ENCODE measurements at places on chromosomes 11 and 22.

DNA sequence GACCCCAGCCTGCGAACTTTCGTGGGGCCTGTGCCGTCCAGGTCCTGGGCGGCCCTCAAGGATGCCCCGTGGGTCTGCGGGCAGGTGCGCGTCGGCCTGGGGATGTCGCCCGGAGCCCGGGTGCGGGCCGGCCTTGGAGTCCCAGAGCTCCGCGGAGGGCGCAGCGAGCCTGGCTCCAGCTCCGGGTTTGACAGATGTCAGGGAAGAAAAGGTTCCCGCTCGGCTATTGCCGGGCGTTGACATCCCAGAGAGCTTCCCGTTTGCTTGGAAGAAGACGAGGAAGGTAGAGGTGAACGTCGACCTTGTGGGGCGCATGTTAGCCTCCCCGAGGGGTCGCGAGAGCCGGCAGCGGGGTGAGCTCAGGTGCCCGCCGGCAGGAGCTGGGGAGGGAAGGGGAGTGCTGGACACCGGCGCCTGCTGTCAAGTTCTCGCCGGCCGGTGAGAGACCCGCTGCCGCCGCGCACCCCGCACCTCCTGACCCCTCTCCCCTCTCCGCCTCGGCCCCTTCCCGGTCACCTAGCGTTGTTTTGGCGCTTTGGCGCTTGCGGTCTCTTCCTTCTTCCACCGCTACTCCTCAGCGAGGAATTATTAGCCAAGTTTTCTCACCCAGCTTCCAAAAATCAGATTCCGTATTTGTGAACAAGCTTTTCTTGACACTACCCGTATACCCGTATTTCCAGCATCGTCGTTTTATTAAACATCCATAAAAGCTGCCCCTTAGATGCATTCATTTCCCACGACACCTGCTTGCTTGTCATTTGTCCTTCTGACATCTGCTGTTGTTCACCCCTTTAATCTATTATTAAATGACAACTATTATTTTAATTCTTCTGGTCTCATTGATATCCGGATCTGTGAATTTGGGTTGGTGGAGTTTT lies 1.3 kb downstream of the BMAL1 start:
- DNase-seq: no peak

- DNase-seq: no peak
Measured at GRCh38 chr11:2584434-2584811, 115.4 kb downstream of the KCNQ1OT1 start.

GRCh38 chr11:63907063-63907462 lies 9.9 kb downstream of the RCOR2 start:
- no peak for DNase-seq

GRCh38 chr11:5137014-5137413 lies 1.1 kb downstream of the OR52A5 start:
- no peak for DNase-seq

- no peak for DNase-seq
Measured at GRCh38 chr22:38863531-38864131, 8.4 kb downstream of the CBX6 start.

DNA sequence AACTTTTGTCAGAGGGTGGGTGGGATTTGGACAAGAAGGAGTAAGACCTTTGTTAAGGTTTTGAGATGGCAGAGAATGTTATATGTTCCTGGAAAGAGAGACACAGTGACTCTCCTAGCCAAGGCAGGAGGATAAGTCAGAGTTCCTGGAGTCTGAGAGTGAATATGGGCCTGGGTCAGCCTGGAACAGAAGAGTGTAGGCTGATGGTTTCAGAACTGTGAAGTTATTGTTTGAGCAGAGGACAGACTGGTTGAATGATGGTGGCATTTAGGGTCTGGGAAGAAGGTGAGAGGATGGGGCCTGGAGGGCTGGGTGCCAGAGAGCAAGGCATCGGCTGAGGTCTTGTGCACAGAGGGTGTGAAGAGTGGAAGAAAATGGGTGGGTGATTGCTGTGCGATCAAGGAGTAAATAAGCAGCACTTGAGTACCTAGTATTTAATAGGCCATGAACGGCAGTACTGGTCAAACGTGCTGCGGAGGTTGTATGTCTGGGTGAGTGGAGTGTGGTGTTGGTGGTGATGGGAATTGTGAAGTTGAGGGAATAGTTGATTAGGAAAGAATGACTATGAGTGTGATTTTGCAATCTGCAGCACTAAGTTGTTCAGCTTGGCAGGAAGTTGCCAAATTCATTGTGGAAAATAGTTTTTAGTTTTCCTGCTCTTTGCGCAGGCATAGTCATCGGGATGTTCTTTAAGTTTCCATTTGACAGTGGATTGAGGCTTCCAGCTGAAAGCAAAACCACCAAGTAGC lies 1.8 kb downstream of the PANX1 start:
- no peak for DNase-seq

GRCh38 chr11:64546600-64546999 lies 44.4 kb upstream of the SLC22A12 start:
- no peak for DNase-seq

DNA sequence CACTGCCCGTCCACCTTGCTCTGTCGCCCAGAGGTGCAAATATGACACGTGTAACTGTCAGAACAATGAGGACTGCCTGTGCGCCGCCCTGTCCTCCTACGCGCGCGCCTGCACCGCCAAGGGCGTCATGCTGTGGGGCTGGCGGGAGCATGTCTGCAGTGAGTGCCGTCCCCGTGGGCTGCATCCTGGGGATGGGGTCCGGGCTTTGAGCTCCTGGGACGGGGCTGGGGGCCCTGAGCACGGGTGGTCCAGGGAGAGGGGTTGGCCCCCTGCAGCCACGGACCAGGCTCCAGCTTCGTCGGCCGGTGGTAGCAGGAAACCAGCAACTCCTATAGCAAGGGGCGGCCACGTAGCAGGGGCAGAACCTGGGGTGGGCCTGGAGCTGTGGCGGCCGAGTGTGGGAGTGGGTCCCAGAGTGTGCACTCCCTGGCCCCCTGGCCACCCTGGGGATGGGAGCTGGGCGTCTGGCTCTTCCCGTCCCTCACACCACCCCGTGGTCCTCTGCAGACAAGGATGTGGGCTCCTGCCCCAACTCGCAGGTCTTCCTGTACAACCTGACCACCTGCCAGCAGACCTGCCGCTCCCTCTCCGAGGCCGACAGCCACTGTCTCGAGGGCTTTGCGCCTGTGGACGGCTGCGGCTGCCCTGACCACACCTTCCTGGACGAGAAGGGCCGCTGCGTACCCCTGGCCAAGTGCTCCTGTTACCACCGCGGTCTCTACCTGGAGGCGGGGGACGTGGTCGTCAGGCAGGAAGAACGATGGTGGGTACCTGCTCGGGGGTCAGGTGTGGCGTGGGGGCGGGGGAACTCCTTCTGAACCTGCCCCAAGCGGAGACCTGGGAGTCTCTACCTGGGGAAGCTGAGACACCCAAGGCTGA lies 10.1 kb downstream of the MUC2 start:
- DNase-seq: no peak

- peak; percentile 63 for DNase-seq
Measured at GRCh38 chr11:3157381-3158130, 7.6 kb downstream of the OSBPL5 start.

GRCh38 chr11:129404731-129405130 lies 29.1 kb downstream of the BARX2 start:
- no peak for DNase-seq

DNA sequence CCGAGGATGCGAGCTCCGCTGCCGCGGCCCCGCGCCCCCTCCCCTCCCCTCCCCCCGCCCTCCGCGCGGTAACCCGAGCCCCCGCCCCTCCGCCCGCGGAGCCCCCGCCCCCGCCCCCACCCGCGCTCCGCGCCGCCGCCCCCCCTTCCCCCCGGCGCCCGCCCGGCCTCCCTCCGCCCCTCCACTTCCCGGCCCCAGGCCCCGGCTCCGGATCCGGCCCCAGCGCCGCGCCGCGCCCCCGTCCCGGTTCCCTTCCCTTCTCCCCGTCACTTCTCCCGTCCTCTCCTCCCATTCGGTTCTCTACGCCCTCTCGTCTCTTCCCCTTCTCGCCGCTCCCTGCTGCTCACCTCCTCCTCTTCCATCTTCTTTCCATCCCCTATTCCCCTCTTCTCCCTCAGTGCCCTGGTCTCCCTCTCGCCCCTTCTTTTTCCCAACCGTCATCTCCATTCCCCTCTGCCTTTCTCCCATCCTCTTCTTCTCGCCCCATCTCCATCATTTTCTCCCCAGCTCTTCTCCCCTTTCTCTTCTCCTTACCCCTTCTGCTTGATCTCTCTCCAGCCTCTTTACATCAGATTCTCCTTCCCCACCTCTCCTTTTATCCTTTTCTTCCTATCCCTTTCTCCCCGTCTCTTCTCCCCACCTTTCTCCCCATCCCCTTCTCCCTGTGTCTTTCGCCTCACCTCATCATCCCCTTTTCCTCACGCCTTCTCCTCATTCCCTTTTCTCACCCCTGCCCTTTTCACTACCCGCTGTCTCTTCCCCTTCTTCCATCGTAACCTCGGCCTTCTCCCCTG lies at the start of gene DCHS1:
Gene DCHS1, minus strand, starts transcription at position 20 of the 794 bp plus-strand sequence. CDS start 14,196 bp downstream, outside the sequence.
- DNase-seq: no peak

GRCh38 chr11:74330075-74330858 lies 18.8 kb upstream of the P4HA3 start:
- peak; percentile 47 for DNase-seq

GRCh38 chr11:126476977-126477376 lies 121.5 kb downstream of the ST3GAL4 start:
- DNase-seq: no peak

DNA sequence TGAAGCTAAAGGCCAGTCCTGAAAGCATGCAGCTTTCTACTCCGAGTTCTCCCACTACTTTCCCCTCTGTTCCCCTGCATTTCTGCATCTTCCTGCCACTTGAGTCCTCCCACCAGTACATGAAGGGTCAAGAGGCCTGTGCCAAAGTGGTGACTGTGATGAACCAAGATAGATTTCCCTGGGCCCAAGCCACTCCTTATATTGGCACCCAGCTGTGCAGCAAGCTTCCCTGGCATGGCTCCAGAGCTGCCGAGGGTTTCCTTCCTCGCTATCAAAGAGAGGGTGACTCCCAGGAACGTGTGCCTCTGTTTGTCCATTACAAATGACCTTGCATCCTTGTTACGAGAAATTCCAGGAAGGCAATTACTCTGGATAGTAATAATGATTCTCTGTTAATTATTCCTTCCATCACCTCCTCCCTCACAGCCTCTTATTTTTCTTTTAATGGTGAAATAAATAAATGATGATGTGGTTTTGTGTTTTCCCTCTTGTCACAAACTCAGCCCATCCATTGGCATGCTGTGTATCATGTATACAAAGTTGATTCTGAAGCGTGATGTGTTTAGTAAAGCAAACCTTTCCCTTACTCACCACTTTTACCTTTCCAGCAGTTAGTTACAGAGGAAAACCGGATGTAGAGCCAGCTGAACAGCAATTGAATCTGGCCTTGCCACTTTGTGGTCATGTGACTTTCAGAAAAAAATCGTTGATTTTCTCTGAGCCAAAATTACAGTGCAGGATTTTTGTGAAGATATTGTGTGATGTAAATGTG lies 8.3 kb downstream of the SRSF8 start:
- no peak for DNase-seq

DNA sequence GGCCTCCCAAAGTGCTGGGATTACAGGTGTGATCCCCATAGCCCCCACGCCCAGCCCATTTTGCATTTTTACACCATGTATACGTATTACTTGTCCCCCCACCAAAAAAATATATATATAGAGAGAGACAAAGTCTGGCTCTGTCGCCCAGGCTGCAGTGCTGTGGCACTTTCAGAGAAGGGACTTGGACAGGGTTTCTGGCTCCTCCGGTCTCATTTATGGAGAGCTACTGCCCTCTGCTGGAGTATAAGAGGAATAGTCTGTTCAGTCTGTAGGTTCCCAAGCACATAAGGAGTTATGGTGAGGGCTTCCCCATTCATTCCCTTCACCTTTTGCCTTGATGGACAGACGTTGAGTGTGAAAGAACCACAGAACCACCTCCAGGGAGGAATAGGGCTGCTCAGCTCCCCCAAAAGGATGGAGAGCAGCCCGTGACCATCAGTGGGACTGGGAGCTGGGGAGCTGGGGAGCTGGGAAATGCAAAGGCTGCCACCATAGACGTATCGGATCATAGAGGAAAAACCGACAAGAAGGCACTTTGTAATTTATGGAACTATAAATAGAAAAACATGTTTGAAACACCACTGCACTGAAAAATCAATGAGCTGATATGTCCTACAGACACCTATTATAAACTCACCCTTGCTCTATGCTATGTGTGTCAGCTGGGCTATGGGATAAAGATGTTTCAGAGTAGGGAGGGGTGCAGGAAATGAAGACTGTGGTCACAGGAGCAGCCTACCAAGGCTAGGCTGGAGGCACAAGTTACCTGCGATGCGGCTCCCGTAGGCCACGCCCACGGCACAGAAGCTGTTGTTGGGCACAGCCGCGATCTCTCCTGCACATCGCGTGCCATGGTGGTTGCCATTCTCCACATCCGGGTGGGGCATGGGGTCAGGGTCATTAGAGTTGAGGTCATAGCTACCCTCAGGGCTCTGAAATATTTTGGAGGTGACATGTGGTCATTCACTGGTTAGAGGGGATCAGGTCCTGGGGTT lies 5.2 kb downstream of the PCSK7 start:
- peak; percentile 49 for DNase-seq

DNA sequence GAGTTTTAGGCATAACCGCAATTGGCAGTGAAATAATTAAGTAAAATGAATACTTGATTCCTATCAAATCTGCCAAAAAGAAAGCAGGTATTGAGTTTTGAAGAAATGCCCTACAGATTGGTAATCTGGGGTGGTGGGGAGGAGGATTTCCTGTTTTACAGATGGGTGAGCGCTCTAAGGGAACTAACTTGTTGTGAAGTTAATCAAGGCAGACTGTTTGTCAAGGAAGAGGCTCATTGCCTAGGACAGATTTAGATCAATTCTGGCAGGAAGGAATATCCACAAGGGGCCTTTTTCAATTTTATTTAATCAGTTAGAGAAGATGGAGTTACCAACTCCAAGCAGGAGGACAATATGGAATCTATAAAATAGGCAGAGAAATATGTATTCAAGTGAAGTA lies 271.5 kb upstream of the CCDC90B start:
- DNase-seq: no peak

DNA sequence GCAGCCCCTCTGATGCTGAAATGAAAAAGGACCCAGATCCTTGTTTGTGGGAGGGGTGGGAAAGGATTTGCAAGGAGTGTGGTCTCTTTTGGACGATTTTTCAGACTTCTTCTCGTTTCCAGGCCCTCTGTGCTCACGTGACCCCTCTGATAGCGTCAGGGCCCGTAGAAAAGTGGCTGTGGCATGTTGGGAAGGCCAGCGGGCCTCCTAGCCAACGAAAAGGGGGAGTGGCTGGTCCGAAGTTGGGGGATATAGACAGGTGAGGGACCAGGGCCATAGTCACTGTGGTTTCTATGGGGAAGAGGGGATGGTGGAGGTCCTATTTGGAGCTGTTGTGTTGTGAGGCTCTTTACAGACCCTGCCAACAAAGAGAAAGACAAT lies 6.6 kb downstream of the PARVB start:
- no peak for DNase-seq

DNA sequence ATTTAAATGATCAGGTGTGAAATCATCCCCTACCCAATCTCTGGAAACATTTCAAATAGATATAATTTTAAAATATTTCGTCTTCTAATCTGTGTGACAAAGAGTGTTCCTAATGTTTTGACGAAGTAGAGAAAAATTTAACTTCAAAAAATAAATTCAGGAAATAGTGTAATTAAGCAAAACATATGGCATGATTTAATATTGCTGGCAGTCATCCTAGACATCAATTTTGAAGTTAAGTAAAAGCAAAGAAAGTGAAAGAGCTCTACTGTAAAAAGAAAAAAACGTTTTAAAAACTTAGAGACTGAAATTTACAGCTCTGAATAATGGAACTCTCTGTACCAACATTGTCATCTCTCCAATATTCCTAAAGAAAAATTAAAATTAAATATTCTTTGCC lies 1062.3 kb downstream of the LRRC4C start:
- no peak for DNase-seq

GRCh38 chr11:130819625-130820024 lies 96.7 kb downstream of the SNX19 start:
- no peak for DNase-seq

GRCh38 chr11:59666969-59667368 lies 1.9 kb downstream of the PATL1 start:
- DNase-seq: no peak

All from H54 (cell line).